Esophagus mucosa (tissue), 1 donor: ENCODE measurements at places on chromosomes 1 and 21. TPM values are rescaled to one million over a fixed set of nuclear protein-coding genes. Genes with fewer than 3 reads are reported as not detected.

DNA sequence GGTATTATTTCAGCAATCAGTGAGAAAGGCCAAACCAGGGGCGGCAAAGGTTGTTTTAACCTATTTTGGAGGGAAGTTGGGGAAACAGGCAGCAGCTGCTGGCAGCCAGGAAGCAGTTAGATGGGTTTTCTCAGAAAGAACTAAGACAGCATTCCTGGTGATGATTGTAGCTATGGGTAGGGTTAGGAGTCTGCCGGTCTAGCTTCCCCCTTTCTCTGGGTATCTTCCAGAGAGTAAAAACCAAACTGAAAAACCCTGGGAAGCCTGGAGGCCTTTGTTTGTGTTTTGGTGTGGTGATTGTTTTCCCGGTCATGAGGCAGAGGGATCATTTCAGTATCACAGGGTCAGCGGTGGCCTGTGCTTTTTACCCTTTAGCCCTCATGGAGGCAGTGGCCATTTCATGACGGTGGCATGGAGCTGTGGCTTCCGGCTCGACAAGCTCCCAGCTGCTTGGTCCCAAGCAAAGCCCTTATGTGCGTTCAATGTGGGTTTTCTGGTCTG, 19.5 kb upstream of the TNFRSF1B start:
- ATAC-seq = no peak

GRCh38 chr1:180256341-180257027, 26.4 kb downstream of the LHX4 start:
- ATAC-seq = no peak

- no peak for ATAC-seq
Observed at GRCh38 chr1:224828691-224829090, 100.8 kb upstream of the DNAH14 start.

DNA sequence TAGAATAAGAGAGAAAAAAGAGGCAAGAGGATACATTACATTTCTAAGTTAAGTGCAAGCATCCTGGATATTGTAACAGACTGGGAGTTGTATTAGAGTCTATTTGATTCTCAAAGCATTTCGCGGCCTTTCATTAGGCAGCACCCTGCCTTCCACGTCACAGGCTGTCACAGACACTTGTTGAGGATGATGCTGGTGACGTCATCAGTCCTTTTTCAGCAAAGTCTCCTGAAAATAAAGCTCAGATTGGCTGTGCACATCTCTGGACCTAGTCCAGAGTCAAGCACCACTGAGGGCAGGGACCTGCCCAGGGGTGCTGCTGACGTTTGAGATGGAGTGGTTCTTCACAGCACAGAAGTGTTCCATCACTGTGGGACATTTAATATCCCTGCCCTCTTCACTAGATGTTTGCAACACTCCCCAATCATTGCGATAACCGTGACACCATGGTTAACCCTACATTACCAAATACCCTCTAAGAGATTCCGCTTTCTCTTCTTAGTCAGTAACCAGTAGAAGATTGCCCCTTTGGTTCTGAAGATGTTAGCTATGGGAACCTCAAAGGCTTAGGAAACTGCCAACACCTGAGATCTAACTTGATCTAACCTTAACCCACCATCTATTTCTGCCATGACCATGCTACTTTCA, 72.7 kb upstream of the F3 start:
- ATAC-seq = no peak

The SPATA17 gene
- 1.00 TPM for total RNA-seq

DNA sequence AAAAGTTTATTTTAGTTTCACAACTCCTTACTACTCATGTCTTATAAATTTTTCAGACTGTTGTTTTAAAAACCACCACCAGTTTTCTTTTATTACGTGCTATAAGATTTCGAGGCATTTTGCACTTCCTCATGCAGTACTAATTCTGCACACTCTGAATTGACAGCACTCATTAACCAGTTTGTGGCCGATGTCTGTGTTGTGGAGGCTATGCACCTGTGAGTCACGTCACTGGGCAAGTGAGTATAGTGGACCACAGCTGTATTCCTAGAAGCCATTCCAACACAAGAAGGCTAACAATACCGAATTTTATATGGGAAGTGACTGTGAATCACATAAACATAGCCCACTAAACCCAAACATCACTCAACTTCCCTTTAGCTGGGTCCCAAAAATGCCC, 21.0 kb upstream of the SPATA6 start:
- no peak for ATAC-seq

The C1orf185 gene
- not detected for total RNA-seq
